ENCODE measurements at places on chromosomes 1 and 21.

DNA sequence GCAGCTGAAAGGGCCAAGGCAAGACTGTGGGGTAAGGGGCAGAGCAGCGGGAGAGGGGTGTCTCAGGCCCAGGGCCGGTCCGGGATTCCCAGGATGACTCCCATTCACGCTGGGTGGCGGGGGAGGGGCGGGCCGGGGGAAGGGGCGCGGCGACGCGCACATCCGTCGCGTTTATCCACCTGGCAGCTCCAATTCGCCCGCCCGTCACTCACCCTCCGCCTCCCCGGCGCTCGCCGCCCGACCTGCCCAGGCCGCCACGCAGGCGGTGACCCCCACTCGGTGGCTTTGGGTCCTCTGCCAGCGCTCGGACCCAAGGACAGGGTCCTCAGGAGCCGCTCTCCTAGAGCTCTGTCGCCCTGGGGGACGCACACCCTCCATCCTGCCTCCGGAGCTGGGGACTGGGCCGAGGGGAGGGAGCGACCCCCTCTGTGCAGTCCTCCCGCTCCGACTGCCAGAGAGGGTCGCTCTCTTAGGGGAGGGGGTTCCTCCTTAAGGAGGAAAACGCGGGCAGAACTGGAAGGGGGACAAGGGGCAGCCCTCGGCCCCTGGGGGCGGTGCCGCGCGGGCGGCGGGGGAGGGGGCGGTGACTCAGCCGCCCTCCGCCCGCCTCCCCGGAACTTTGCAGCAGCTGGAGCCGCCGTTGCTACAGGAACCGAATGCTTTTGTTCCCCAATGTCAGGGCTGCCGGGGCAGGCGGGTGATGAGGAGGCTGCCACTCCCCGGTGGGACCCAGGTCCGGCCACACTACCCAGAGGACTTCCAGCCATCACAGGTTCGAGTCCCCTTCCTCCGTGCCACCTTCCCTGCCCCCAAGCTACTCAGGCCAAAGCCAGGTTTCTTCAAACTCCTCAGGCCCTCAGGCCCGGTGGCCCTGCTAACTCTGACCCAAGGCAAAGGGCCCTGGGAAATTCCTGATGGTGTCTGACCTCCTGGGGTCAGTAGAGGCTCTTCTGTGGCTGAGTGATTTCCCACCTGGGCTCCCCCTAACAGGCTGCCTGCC lies 3.4 kb downstream of the ADGRB2 start:
- DNase-seq, result peak; percentile 27

- no peak for DNase-seq
Observed at GRCh38 chr1:16420424-16421118, 16.7 kb downstream of the SPATA21 start.

DNA sequence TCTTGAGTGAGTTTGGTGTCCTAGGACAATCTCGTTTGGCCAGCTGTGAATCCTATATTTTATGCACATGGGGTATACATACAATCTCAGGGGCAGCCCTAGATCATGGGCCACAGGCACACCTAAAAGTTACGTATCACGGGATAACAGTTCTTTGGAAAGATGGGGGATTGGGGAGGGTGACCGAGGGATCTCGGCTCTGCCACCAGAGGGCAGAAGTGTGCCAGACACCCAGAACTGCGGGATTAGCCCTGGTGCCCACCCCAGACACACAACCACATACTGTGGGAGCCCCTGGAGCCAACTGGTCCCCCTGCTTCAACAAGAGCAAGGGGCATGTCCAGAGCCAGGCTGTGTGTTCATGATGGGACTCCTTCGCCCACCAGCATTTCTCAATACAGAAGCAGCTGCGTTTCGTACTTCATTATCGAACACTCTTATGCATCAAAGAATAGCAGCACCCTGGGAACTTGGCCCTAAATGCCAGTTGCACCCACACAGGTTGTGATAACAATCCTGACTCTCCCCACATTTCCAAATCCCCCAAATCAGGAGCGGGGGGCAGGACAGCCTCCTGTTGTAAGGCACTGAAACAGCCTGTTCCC lies 37.4 kb downstream of the TMCO4 start:
- DNase-seq, result no peak

DNA sequence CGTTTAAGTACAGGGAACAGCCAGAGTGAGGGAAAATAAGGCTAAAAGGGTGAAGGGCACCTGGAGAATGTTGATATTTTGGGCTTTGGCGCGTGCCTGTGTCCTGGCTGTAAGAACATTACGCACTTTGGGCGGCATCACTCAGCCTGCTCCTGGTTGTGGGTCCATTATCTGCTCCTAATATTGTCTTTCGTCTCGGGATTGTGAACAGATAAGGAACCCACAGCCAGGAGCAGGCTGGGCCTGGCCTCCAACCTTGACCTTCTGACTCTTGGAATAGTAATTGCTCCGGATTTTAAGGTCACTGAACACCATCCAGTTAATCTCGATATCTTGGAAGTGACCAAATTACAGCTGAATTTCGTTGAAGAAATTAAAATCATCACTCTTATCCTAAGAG lies 61.9 kb downstream of the TCP10L start:
- no peak for DNase-seq

DNA sequence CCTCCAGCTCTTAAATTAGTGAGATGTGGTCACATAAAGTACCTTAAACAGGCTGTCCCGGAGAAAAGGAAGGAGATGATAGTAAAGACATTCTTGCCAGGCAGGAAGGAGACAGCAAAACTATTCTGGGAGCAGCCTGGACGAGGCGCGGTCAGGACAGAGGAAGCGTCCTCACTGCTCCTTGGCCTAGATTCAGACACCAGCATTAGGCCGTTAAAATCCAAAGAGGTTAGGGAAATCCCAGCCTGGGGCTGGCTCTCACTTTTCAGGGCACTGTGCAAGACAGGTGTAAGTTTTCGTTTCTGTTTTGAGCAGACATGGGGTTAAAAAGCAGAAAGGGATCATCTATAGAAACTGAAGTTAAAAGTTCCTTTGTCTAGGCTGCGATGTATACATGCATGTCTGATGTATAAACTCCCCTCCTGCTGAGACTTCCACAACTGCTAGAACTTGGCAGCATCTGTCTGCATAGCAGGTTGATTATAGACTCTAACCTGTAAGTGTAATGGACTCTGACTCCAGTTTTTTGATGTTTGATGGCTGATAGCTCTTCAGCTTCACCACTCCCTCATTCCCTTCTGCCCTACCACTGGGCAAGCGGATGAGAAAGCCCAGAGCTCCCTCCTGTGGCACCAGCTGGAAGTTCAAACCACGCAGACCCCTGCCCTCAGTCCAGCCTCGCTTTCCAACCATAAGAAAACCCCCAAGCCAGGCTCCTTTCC lies 21.5 kb downstream of the STPG1 start:
- no peak for DNase-seq

DNA sequence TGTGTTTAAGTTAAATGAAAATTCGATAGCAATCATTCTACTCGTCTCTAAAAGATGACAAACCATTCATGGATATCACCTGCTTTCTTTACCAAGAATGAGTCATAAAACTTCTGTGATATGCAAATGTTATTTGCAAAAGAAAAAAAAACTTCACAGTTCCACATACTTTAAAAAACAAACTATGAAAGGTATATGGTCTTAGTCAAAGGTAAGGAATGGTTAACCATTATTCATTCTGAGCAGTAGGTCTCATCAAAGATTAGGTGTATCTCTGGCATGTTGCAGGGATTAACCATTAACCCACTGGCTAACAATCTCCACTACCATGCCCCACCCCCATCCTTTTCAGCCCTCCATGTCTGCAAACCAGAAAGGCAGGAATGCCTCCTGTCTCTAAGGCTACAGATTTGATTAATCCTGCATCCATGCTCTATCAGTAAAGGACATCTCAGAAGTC lies 44.4 kb downstream of the PTPN14 start:
- no peak for DNase-seq

DNA sequence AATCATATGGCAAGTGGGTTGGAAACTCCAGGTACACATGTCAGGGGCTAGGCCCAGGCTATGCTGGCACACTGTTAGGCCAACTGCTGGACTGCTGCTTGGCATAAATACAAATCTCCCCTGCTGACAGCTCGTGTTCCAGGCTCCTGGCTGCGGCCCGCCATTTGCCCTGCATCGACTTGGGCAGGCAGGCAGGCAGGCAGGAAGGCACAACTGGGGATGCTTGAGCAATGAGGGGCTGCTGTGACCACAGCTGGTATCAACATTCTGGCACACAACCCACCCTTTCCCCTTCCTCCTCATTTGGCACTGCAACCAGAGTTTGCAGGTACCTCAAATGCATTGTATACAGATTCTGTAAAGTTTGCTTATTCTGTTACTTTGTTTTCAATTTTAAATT lies 53.2 kb downstream of the SAMSN1 start:
- DNase-seq, result no peak

DNA sequence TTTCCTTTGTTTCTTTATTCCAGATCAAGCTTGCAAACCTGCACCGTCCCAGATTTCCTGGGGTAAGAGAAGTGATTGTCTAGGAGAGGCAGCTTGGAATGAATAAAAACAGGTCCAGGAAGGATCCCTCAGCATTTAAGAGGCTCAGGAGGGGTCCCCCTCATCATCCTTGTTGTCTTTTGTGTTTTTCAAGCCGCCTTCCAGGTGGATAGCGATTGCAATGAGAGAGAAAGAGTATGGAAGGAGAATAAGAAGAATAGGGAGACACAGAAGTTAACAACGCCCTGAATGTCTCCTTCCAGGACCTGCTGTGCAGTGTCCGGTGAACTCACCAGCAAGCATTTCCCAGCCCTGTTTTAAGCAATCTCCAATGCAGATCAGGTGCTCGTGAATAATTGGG lies 8.5 kb downstream of the ERG start:
- DNase-seq, result no peak

- DNase-seq, result peak; percentile 28
Observed at GRCh38 chr1:49351768-49352167, 575.1 kb upstream of the BEND5 start.

Data from fibroblast of skin of left biceps (primary cell).